ENCODE measurements at places on chromosomes 2 and 18. TPM values are rescaled to one million over a fixed set of nuclear protein-coding genes. Genes with fewer than 3 reads are reported as not detected.
A peak's percentile ranks its signal among the peaks of the same experiment; 100 is the strongest.

Gene APCDD1
- total RNA-seq, result not detected

Gene DSG1
- not detected for total RNA-seq

Gene TUBA3E
- total RNA-seq, result not detected

GRCh38 chr2:157184161-157184895 lies 73.2 kb upstream of the GALNT5 start:
- no peak for DNase-seq

DNA sequence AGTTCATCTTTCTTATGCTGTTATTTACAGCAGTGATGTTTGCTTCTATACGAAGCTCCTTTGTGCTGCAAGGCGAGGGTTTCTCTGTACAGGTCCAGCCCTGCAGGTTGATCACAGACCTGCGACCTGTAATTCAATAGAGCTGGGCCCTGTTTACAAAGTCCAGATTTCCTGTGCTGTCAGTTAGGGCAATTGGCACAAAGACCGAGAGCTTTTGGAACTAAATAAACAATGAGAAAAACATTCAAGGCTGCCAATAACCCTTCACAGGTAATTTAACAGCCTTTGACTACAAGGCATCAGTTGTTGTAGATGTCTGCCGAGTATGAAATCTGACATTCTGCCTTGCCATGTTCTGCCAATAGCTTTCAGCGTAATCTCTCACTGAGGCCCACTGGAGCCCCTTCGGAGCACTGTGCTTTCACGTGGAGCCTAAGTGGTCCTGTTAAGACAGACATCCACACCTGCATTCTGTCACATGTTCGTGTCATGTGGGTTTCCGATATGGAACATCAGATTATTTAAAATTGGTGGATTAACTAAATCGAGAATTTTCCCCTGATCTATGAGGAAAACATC lies 232.5 kb downstream of the PTGR3 start:
- DNase-seq, result no peak

GRCh38 chr2:203535078-203535783 lies at the start of gene RAPH1:
RAPH1 (minus strand) TSS chr2:203535301; CDS start chr2:203495353, 39,948 bp downstream.
- peak; percentile 74 for DNase-seq

- DNase-seq, result peak; percentile 85
These were observed 24.7 kb upstream of the AGAP1 start for GRCh38 chr2:235468978-235469655.

DNA sequence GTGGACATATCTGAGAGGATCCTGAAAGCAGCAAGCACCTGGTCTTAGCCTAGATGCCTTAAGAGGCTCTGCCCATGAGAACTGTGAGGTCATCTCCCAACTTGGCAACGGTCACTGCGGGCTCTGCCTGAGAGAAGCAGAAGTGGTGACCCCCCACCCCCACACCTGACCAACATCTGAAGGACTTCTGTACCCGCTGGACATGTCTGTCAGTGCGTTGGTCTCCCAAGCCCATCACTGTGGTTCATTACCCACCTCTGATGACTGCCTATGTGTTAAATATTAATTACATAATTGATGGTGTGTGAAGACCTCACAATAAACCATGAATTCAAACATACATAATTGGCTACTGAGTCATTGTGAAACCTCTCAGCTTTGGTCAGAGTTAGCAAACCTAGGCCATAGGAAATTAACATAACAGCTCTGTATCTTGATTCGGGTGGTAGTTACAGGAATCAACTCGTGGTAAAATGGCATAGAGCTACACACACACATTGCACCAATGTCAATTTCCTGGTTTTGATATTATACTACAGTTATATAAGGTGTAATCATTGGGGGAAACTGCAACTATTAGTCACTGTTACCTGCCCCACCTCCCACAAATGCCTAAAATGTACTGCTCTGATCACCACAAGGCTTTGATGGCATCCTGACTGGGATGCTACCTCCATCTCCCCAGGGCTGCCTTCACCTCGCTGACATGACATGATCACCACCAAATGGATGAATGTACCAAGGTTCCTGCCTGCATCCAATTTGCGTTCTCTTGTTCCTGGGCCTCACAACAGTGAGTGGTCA lies 4.3 kb upstream of the GALNT1 start:
- DNase-seq, result no peak

- peak; percentile 6 for DNase-seq
These were observed at the start of gene FAM124B for GRCh38 chr2:224401641-224402342. FAM124B (minus strand) TSS chr2:224402107; CDS start chr2:224401768, 339 bp downstream.

GRCh38 chr2:124804014-124804940 lies 779.2 kb downstream of the CNTNAP5 start:
- DNase-seq, result peak; percentile 3

- DNase-seq, result peak; percentile 65
These were observed 27.3 kb downstream of the GKN2 start for GRCh38 chr2:68925295-68925896.

- no peak for DNase-seq
These were observed 307.4 kb downstream of the TGIF1 start for GRCh38 chr18:3757361-3757760.

GRCh38 chr2:96578731-96579130 lies 42.2 kb downstream of the ARID5A start:
- DNase-seq, result no peak

DNA sequence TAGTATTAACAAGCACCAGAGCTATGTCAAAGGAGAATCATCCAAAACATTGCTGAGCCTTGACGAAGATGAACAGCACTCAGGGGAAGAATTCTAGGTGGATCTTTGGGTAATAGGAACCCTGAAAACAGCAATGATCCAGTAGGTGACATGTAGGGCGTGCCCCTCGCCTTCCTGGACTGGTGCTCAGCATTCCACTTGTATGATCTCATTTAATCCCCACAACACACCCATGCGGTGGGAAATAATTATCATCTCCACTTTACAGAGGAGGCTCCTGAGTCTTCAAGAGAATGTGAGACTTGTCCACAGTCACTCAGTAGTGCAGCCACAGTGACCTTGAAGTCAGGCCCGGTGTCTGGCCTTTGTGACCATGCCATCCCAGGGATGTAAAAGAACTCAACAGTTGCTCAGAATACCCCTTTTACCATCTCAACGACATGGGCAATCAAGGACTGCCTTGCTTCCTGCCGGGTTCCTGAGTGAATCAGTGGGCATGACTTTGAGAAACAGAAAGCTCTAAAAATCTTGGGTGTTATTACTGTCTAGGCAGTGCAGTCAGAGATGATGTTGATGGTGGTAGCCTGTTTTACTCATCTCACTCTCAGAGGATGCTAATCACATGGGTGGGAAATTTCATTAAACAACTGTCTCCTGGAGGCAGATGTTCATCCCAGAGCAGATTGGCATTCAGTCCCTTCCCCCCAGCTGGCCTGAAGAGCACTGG lies 161.6 kb downstream of the BCL11A start:
- DNase-seq, result peak; percentile 54

DNA sequence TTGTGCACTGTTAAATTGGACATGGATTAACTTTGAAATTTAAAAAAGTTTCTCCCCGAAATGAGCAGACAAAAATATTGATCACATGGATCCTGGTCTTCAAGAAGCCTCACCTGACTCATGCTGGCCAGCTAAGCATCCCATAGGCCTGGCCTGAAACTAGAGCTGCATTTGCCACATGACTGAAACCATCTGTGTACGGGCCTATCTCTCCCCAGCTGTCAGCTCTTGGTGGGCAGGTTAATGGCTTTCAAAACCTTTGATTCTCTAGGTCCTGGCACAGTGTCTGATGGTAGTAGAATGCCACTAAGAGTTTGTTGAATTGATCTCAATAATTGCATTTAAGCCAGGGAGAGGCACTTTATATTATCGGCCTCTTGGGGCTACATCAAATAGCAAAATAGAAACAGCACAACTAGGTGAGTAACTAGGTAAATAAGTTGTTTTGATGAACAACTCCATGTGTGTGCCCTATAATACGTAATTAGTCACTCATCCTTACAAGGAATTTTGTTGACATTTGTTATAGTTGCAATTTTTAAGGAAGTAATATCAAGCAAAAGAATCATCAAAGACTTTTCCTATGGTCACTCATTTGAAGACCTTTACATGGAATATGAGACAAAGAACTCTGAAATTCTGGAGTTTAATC lies 251.1 kb downstream of the SP3 start:
- no peak for DNase-seq

- no peak for DNase-seq
These were observed 97.6 kb downstream of the MAPRE2 start for GRCh38 chr18:35138773-35139172.

DNA sequence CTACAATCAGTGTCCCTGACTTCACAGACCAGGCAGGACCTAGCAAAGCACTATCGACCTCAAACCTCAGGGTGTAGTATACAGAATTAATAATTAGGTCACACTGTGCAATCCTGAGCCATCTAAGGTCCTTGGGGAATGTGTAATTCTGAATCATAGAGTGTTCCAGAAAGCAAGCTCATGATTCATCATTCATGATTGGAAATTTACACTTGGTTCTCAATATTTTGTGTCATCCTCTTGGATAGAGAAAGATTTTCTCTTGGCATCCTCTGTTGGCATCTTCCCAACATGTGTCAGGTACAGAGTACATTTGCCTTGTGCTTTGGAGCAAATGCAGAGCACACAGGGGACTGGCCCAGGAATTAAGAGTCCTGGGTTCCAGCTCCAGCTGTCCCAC lies 245.0 kb upstream of the NT5C1B start:
- peak; percentile 28 for DNase-seq

DNA sequence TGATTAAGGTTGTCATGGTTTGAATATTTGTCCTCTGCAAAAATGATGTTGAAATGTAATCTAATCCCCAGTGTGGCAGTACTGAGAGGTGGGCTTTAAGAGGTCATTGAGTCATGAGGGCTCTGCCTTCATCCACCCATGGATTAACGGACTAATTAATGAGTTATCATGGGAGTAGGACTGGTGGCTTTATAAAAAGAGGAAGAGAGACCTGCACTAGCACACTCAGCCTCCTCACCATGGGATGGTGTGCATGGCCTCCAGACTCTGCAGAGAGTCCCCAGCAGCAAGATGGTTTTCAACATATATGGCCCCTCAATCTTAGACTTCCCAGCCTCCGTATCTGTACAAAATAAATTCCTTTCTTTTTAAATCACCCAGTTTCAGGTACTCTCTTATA lies 41.0 kb downstream of the DTNB start:
- DNase-seq, result no peak

All from A172 (cell line).